C1 segment of cervical spinal cord (tissue), 14 donors: ENCODE measurements at places on chromosomes 5 and 9.

- no peak for DNase-seq
Observed at GRCh38 chr5:96752341-96753016, 55.3 kb downstream of the ERAP1 start.

DNA sequence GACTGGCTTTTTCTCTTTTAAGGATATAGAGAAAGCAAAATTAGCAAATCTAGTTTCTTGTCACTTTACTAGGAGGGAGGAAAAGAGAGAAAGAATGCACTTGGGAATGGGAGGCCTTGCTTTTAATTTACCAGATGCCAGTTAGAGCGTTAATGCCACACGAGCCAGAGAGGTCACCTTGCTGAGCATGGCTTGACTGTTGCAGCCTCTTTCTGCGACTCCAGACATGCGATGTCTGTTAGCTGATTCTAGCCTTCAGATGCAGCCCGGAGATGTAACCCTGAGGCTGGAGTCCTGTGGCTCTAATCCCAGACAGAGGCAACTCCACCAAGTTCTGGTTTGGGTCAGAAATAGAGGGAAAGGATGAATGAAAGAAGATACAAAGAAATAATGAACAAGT lies 152.5 kb downstream of the TRIO start:
- no peak for DNase-seq

DNA sequence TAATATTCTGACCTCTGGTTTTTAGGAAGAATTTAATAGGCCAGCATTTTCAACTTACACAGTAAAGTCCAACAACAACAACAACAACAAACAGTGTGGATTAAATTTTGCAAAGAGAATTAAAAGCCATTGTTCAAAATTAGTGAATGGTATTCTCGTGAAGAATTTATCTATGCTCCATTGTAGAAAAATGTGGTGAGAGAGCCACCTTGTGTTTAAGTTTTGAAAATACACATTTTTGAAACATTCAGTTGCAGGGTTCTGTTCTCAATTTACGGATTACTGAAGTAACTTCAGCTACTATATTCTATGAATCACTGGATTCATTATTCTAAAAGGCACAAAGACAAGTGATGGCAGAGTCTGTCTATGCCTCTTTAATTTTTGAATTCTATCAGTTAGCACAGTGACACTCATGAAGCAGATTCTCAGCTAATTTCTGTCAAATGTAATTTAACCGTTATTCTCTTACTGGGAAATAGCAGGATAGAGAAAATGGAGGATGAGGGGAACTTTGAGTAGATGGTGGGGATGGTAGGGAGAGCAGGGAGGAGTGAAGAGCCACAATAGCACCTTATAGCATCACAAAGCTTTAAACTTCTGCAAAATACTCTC lies 11.0 kb downstream of the CCDC152 start:
- no peak for DNase-seq

GRCh38 chr5:144427866-144428265 lies 257.2 kb downstream of the KCTD16 start:
- no peak for DNase-seq

DNA sequence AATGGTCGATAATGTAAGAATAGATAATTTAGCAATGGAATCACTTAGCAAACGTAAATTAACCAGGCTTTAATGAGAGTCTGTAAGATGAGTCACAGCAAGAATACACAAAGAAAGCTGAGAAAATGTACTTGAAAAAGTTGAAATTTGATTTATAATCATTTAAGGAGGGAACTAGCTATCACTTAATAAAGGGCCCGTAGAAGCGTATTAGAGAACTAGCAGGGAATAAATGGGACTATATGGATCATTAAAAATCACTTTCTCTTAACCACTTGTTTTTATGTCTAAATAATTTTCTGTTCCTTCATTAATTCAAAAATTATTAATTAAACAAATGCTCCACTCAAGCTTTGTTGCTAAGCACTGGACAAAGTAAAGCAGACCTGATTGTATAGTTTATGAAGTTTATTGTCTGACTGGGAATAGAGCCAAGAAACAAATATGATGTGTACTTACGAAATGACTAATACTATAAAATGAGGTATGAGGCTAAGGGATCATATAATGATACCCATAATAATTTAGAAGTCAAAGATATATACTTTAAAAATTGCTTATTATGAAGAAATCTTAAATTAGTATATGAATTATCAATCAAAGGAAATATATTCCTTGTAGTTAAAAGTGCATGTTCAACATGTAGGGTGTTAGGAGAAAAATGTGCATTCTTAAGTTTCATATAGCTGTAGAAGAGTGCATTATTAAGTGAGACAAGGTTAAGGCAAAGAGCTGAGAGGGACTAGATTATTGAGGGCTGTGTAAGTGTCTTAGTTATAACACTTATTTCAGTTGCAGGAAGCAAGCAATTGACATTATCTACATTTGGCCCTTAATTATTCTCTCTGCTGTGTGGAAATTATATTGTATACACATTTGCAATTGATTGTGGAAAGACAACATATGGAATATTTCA lies 196.8 kb downstream of the PRDM9 start:
- DNase-seq: no peak

DNA sequence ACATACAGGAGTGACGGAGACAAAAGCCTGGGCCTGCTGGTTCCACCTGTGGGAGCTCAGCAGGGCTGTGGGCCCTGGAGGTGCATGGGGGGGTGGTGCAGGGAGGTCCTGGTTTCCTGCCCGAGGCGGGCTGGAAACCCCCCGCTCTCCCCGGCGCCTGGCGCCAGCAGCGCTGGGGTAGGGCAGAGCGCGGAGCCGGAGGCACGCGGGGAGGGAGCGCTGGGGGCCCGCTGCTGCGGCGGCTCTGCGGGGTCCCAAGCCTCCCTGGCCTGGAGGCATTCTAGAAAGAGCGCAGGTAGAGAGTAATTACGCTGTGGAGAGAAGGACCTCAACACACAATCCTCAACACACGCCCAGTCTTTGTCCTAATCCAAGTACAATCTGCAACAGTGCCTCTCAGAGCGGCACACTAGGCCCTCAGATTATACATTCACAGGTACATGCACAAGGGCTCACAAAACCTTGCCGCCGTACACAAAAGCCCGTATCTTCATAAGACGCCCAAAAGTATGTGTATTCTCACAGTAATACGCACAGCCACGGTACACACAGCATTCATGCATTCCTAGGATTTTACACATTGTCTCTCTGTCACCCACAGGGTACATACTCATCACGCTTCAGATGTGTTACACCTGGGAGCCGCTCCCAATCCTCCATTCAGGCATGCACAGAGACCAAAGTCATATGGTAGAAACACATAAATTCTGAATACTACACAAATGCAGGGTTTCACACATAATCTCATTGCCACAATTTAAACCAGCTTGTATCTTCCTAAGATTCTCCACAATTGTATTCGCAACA lies 2.1 kb upstream of the HAND1 start:
- DNase-seq: no peak

- DNase-seq: no peak
Observed at GRCh38 chr9:134217431-134218210, 53.3 kb upstream of the RNU6ATAC start.

GRCh38 chr5:68251386-68251785 lies 35.8 kb downstream of the PIK3R1 start:
- DNase-seq: no peak

DNA sequence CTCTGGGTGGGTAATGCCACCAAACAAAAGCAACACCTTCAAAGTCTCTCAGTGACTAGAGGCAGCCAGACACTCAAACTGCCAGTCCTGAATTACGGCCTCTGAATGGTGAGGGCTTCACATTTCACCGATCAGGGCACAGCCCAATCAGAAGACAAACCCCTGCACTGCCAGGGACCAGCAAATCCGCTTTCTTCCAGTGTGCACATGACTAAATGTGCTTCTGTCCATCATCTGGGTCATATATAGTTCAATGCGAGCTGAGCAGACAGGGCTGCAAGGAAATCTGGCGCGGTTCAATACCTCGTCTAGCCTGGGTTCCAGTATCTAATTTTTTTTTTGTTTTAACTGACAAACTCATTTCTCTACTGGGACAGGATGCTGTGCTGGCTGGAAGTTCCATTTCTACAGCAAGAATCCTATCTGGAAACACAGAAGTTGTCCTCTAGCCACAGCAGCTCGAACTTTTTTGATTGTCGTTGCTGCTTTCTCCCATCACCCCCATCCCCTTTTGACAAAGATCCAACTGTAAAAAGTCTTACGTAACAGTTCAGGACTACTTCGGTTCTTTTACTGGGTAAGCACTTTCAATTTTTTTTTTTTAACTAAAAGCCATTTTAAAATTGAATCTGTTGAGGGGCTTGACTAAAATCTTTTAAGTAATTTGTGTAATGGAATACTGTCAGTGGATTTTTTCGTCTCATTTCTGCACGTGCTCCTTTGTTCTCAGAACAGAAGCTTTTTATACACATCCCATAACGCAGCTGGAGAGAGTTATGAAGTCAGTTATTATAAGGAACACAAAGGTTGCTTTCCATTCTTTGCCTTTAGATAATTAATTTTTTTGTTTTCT lies 112.7 kb downstream of the NR6A1 start:
- peak; percentile 78 for DNase-seq

DNA sequence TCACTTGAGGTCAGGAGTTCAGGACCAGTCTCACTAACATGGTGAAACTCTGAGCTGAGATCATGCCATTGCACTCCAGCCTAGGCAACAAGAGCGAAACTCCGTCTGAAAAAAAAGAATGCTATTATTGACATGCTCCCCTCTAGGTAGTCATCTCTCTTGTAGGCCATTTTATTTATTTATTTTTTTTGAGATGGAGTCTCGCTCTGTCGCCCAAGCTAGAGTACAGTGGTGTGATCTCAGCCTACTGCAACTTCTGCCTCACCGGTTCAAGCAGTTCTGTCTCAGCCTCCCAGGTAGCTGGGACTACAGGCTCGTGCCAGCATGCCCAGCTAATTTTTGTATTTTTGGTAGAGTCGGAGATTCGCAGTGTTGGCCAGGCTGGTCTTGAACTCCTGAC lies 20.6 kb upstream of the NIM1K start:
- DNase-seq: no peak

DNA sequence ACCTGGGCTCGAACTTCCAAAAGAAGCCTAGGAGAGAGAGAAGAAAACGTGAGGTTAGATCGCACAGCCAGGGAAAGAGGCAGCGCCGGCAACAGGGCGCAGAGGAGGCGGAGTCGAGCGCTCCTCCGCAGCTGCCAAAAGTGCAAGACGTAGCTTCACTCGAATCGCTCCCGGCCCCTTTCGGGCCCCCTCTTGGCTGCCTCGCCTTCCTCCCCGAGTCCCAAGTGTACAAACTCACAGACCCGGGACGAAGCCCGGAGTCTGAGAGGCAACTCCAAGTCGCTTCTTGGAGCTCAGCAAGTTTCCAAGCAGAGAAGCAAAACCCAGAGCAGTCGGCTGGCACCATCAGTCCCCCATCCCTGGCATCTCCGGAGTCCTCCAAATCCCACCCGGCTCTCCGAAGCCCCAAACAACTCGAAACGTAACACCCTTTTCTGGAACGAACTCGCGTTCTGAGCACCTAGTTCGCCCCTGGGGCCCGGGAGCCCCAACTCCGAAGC lies 1.2 kb downstream of the MIER3 start:
- peak; percentile 54 for DNase-seq
